Central memory CD4-positive, alpha-beta T cell (primary cell): ENCODE measurements at places on chromosomes 6 and 20.

- no peak for DNase-seq
These were observed 11.6 kb upstream of the F13A1 start for GRCh38 chr6:6331946-6332601.

DNA sequence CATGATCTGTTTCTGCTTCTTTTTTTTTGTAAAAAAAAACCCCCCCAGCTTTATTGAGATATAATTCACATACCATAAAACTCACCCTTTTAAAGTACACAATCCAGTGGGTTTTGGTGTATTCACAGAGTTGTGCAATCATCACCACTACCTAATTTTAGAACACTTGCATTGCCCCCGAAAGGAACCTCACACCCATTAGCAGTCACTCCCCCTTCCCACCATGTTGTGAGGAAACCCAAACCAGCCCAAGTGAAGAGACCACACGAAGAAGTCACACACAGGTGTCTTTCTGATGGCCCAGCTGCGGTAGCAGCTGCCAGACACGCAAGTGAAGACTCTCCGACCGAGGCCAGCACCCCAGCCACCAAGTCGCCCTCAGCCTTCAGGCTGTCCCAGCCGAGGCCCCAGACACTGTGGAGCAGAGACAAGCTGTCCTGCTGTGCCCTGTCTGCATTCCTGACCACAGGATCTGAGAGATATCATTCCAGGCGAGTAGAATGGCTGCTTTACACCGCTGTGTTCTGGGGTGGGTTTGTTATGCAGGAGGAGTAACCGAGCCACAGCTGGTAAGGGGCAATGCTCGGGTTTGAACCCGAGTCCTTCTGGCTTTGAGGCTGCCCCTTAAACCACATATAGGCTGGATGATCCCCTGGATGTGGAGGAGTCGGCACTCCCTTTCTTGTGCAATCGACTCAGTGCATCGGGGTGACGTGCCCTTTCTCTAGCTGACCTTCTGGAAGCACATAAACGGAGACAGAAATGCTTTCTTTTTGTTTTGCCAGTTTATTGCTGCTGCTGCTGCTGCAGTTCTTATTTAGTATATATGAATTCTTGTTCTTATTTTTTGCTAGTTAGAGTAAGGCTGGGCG is 59.1 kb upstream of the PTPN1 start:
- no peak for DNase-seq

DNA sequence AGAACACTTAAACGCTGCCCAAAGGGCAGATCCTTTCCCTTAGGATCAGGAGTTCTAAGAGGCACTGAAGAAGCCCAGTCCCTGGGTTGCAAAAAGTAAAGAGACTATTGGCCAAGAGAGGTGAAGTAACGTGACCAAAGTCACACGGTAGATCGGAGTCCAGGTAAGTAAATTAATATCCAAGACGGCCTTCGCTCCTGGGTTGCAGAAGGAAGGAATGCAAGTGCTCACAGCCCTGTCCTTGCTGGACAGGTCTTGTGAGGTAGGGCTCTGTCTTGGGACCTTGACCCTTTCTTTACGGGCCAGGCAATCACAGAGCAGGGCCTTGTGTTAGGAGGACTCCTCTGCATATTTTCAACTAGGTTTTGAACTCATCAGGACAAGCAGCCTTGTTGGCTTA is 243.7 kb upstream of the PDE10A start:
- no peak for DNase-seq

- DNase-seq, result no peak
These were observed 18.7 kb downstream of the MANEA start for GRCh38 chr6:95596021-95596420.

DNA sequence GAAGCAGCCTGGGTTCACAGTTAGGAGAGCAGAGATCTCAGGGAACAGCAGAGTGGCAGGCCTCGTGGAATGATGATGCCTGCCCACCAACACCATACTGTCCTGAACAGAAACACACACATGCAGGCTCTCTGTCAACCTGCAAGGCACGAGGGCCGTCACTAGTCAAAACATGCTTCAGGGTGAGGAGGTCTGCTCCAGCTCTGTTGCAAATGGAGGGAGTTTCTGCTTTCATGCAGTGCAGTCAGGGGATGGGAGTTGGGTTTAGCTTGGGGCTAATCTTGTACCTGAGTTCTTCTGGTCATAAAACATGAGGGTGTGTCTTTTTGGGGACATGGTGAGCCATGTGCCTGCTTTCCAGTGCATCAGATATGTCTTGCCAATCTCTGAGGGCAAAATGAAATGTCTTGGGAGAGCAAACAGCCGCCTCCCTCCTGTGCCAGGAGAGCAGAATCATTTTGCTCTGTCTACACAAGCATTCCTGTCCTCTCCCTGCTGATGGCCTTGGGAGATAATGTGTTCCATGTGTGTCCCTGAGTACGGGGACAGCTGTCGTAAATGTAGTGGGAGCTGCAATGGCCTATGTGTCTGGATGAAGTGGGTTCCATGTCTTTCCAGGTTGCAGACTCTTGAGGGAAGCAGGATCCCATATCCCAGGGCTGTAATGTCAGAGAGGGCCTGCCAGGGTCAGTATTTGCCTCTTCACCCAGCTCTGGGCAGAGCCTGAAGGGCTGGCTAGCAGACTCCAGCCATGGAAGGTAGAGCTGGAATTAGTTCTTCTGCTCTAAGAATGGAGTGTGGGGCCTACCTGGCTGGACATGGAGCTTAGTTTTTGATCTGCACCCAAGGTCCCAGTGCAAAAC is 40.6 kb downstream of the MAFB start:
- DNase-seq, result no peak

GRCh38 chr20:64223526-64224067 is 32.0 kb upstream of the PCMTD2 start:
- DNase-seq, result no peak

GRCh38 chr6:152441902-152442301 is 195.3 kb downstream of the SYNE1 start:
- no peak for DNase-seq

- DNase-seq, result no peak
These were observed 36.3 kb downstream of the DYNLT1 start for GRCh38 chr6:158608221-158608620.

GRCh38 chr6:113732384-113732966 is 124.7 kb upstream of the MARCKS start:
- no peak for DNase-seq

DNA sequence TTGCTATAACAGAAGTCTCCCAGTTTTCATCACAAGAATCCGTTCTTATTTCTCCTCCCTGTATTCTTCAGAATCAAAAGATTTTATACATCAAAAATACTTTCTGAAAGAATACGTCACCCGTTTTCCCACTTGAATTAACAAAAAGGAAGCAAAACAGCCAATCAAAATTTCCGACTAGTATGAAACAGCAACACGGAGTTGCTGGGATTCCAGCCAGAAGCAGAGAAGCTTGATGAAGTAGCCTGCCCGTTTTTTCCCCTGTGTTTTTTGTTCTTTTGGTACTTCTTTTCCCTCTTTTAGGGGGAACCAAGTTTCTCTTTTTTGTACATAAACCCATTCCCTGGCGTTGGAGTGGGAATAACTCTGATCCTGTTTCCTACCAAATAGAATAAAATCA is 14.6 kb downstream of the TXLNB start:
- DNase-seq, result no peak

GRCh38 chr20:1810572-1810925 is 84.7 kb upstream of the SIRPA start:
- DNase-seq, result no peak

GRCh38 chr6:148713921-148714320 is 32.9 kb upstream of the UST start:
- DNase-seq, result no peak

DNA sequence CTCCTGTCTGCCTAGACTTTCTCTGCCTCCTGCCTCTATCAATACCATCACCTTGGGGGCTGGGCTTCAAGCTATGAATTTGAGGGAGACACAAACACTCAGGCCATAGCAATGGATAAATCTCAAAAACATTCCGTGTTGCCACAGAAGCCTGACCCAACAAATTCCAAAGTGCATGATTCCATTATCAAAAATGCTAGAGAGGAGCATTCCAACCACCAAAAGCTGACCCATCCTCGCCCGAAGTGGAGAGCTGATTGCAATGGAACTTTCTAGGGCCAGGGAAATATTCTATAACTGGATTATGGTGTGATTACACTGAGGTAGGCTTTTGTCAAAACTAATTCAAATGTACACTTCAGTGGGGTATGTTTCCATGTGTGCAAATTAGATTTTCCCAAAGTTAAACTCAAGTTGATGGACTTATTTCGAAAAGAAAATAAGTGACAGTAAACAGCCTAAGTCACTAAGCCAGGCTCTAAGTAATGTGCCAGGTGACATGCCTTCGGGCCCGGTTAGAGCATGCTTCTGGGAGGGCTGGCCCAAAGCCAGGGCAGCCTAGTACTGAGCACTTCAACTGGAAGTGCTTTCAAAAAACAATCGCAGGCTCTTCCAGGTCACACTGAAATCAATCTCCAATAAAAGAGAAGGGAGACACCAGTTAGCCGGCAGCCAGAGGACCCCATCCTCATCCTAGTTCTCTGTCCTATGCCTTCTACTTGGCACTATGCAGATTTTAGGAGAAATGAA is 142.3 kb downstream of the TBXT start:
- no peak for DNase-seq

DNA sequence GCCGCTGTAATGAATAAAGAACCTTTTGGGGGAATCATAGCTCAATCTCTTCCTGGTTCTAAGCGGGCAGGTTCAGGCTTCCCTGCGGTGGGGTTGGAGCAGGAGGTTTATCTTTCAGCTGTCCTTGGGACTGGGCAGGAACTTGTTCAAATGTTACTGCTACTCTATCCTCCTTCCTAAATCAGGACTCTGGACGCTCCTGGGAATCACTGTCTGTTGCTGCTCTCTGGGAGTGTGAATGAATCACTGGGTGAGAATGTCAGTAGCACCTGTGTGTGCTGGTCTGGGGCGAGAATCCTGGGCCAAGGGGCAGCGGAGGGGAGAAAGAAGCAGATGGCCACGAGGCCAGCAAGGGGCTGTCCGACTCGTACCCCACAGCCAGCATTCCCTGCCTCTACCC is 65.4 kb upstream of the ZNFX1 start:
- no peak for DNase-seq

- DNase-seq, result no peak
These were observed 299.8 kb downstream of the CD83 start for GRCh38 chr6:14417377-14417776.

- peak; percentile 9 for DNase-seq
These were observed 312 bp downstream of the TXNDC5 start for GRCh38 chr6:7910298-7910653.

- no peak for DNase-seq
These were observed 4.7 kb upstream of the WTAP start for GRCh38 chr6:159722655-159723054.

DNA sequence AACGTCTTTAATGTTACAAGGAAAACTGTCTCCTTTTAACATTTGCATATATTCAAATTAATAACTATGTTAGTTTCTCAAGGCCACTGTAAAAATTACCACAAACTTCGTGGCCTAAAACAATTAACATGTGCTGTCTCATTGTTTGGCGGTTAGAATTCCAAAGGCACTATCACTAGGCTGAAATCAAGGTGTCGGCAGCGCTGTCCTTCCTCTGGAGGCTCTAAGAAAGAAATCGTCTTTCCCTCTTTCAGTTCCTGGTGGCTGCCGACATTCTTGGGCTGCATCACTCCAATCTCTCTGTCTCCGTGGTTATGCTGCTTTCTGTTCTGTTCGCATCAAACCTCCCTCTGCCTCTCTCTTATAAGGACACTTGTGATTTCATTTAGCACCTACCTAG is 4.2 kb downstream of the TPD52L1 start:
- no peak for DNase-seq

DNA sequence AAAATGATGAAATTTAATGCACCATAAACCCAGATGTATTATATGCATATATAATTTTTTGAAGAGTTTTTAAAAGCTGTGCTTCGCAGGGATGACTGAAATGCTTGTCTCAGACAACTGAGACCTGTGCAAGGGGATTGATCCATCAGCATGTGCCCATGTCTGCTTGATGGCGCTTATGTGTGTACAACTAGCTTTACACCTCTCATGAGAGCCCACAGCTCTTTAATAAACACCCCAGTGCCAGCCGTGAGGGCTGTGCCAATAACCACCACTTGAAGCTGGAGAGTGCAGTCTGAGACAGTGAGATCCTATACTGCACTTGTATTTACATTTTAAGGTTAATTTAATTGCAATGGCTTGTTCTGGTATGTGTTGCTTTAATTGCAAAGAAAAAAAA is 225.5 kb downstream of the BCKDHB start:
- no peak for DNase-seq

- no peak for DNase-seq
These were observed 22.9 kb upstream of the DDR1 start for GRCh38 chr6:30861257-30862048.

DNA sequence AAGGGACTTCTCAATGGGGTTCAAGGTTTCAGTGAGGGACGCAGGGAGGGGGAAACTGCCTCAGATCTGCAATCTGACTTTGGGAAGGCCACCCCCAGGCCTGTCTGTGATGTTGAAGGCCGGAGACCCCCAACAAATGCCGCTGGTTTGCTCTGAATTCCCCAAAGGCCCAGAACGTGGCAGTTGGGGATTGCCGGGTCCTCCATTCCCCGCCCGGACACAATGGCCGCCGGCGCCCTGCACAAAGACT is 326 bp upstream of the BCL2L1 start:
- no peak for DNase-seq

GRCh38 chr20:3316136-3316535 is 77.1 kb upstream of the SLC4A11 start:
- DNase-seq, result no peak

- DNase-seq, result no peak
These were observed 163.5 kb downstream of the PRL start for GRCh38 chr6:22133357-22133756.

- no peak for DNase-seq
These were observed 400.8 kb downstream of the SMOC2 start for GRCh38 chr6:168841609-168842278.

- DNase-seq, result no peak
These were observed 20.6 kb downstream of the CNBD2 start for GRCh38 chr20:35988910-35989463.

- DNase-seq, result no peak
These were observed 45.1 kb downstream of the GABRR2 start for GRCh38 chr6:89269981-89270380.

DNA sequence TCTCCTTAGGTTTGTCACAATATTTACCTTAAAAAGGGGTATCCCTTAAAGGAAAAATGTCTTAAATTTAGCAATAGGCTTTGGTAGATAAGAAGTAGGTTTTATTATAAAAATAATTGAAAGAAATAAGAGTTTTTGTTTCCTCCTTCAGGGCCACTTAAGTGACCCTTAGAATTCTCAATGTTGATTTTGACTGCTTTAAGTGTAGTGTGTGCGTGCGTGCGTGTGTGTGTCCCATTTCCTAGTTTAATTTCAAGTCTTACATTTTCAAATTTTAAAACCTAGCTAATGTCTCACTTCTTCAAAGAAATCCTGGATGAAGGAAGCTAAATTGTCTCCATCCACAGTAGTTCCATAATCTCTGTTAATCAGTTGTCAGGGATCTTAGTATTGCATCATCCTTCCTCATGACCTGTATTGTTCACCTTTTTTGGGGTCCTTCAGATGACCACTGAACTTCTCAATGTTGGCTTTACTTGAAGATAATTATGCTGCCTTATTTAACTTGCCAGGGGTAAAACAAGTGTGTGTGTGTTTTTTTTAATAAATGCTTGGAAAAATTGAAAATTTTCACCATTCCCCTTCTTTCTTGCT is 50.7 kb upstream of the TFB1M start:
- DNase-seq, result no peak
